Left colon (tissue), 2 donors: ENCODE measurements at places on chromosomes 13 and 19.

DNA sequence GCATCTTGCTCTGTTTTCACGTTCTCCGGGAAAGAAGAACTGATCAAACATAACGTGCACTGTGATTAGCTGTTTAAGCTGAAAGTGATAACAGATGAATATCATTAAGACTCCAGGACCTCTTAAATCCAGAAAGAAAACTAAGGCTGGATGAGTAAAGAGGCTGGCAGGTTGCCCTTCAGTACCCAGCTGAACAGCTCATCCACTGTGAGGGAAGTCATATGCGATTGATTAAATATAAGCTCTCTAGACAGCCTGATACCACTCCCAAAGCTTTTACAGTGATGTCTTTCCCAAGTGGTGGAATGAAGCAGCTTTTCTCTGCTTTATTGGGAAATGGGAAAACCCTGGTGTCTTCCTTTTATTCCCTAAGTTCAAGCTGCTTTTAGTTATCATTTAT is 116.9 kb downstream of the EFNB2 start:
- no peak for DNase-seq

DNA sequence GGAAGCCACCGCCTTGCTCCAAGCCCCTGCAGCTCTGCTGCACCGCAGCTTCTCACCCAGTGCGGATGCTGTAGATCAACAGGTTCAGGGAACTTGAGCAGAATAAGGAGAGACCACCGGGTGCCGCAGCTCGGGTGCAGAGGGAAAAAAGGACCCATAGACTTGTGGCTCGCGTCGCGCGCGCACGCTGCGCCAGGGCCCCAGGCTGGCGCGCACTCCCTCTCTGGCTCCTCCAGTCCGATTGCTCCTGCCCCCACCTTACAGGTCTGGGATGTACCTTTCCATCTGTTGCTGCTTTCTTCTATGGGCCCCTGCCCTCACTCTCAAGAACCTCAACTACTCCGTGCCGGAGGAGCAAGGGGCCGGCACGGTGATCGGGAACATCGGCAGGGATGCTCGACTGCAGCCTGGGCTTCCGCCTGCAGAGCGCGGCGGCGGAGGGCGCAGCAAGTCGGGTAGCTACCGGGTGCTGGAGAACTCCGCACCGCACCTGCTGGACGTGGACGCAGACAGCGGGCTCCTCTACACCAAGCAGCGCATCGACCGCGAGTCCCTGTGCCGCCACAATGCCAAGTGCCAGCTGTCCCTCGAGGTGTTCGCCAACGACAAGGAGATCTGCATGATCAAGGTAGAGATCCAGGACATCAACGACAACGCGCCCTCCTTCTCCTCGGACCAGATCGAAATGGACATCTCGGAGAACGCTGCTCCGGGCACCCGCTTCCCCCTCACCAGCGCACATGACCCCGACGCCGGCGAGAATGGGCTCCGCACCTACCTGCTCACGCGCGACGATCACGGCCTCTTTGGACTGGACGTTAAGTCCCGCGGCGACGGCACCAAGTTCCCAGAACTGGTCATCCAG is 964 bp downstream of the PCDH17 start:
- DNase-seq, result no peak

- no peak for DNase-seq
Measured at GRCh38 chr13:36207672-36208071, 6.7 kb downstream of the SOHLH2 start.

DNA sequence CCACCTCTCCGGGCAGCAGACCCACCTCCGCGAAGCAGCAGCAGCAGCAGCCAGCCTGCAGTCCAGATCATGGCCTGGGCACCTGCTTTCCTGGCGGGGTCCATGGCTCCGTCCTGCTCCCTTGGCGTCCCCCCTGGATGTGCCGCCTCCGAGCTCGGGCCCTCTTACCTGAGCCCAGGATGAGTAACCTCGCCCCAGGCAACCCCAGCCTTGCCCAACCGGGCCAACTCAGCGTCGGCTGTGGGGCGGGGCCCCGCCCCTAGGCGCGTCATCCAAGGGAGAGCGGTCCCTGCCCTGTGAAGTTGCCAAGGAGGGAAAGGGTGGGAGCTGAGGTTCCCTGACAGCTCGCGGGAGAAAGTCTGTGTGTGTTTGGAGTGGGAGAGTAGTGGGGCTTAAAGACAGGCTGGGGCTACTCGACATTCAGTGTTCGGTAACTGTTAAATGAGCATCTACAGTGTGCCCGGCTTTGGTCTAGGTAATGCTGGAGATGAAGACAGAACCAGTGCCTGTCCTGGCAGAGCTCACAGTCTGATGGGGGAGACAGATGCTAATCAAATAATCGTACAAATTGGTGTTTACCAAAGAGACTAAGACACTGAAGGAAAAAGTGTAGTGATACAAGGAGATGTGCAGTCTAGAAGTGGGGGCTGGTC is at the start of gene LYPD3:
Gene LYPD3 (minus strand): TSS at position 141 of the 653 bp plus-strand sequence. CDS start 37 bp downstream, at position 104.
- DNase-seq, result peak; percentile 52

- no peak for DNase-seq
Measured at GRCh38 chr19:35074426-35075201, 33.1 kb downstream of the HPN start.

DNA sequence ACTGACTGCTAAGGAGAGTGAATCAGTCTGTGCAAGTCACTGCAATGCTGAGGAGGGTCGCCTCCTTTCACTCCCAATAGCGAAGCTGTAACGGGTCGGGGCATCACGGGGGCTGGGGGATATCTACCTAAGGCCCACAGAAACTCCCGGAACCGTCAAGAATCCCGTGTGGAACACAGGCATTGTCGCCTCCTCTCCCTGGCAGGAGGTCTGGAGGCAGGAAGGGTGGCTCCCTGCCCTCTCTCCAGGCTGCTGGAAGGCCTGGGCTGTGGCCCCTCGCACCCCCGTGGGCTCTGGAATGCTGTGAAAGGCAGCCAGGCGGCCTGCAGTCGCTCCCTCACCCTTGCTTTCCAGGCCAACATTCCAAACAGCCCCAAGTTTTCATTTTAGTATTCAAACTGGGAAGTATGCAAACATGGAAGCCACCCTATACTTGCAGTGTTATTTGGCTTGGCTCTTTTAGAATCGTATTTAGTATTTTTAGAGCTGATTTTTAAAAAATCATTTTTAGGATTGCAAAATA is 109.4 kb downstream of the CRYL1 start:
- no peak for DNase-seq

DNA sequence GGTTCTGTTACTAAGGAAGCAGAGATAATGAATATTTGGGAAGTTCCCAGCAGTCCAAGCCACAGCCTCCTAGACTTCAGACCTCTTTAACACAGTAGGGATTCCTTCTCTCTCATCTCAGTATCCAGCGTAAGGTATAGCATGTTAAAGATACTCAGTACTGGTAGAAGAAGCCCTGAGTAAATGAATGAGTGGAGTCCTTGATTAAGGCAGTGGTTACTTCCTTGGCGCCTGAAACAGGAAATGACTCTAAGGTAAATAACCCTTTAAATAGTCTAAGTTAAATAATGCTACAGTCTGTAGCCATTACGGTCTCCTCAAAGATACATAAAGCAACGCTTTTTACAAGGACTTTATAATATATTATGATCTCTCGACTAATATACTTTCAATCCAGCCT is 650.8 kb upstream of the MIR17HG start:
- no peak for DNase-seq

- DNase-seq, result no peak
Measured at GRCh38 chr19:37948362-37948761, 41.4 kb downstream of the SIPA1L3 start.

- no peak for DNase-seq
Measured at GRCh38 chr13:35599384-35599783, 122.9 kb upstream of the MAB21L1 start.
